Smooth muscle cell of bladder (primary cell): ENCODE measurements at places on chromosomes 11 and 22. TPM values are rescaled to one million over a fixed set of nuclear protein-coding genes. Genes with fewer than 3 reads are reported as not detected.

Gene NCAPD3
- total RNA-seq = 6.1 and 6.5 TPM in 2 replicates

Gene ADAMTS15
- total RNA-seq = 3.4 and 4.8 TPM in 2 replicates

Gene CTSD
- total RNA-seq = 131 and 251 TPM in 2 replicates

Gene OR8D1
- not detected in 2 replicates for total RNA-seq

Gene A4GALT
- total RNA-seq = 13.7 and 20.6 TPM in 2 replicates

Gene GTF2H1
- total RNA-seq = 57.9 and 59.2 TPM in 2 replicates

Gene OR8H3
- not detected in 2 replicates for total RNA-seq

Gene CARD10
- 1.1 and 1.5 TPM in 2 replicates for total RNA-seq

Gene TCN2
- 2.0 and 2.4 TPM in 2 replicates for total RNA-seq

Gene USP47
- 68.4 and 79.2 TPM in 2 replicates for total RNA-seq

Gene OR52E8
- total RNA-seq = not detected in 2 replicates

Gene CST6
- total RNA-seq = 0.14 TPM in 1 of 2 replicates, not detected in the other

Gene MFNG
- total RNA-seq = 0.09 and 0.14 TPM in 2 replicates

Gene FXYD2
- not detected in 2 replicates for total RNA-seq

Gene SLC6A5
- under 0.01 TPM in 1 of 2 replicates, not detected in the other for total RNA-seq

Gene CNGA4
- under 0.01 and 0.09 TPM in 2 replicates for total RNA-seq
